ENCODE measurements at places on chromosomes 11 and 22.

- DNase-seq, result no peak
Observed at GRCh38 chr11:14930369-14930768, 38.3 kb upstream of the CYP2R1 start.

- DNase-seq, result no peak
Observed at GRCh38 chr11:69892237-69892985, 73.2 kb upstream of the FGF3 start.

GRCh38 chr11:1643146-1643690 is 13.6 kb downstream of the KRTAP5-5 start:
- no peak for DNase-seq

DNA sequence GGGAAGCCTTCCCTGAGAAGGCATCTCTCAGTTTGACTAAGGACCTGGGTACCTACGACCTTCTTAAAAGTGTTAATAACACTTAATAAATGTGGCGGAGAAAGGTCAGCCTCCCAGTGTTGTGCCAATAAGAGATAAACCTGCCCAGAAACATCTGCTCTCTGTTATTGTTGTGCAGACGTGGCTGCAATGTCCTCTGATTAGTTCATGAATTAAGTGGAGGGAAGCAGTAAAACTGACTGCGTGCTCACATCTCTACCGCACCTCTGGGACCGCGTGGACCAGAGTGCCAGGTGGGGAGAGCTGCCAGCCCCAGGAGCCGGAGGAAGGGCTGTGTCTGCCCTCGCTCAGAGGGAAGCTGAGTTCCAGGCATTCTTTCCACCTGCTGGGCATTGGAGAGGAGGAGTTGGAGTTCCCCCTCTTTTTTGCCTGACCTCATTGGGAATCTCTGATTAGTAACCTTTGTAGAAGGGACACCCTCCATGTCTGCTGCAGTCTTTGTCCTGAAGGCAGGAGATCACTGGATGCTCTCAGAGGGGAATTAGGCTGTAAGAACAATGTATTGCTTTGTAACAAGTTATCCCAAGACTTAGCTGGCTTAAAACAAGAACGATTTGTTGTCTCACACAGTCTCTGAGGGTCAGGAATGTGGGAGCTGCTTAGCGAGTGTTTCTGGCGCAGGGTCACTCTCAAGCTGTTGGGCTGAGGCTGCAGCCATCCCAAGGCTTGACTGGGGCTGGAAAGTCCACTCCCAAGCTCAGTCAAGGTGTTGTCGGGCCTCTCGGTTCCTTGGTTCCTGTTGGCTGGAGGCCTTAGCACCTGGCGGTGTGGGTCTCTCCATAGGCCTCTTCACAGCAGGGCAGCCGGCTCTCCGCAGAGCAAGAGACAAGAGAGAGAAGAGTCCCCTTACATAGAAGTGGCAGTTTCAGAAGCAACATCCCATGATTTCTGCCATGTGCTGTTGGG is 247.6 kb upstream of the TBCEL start:
- DNase-seq, result no peak

- DNase-seq, result no peak
Observed at GRCh38 chr11:269146-269890, 8.9 kb upstream of the NLRP6 start.

- peak; percentile 58 for DNase-seq
Observed at GRCh38 chr22:23401111-23401909, 178.8 kb downstream of the IGLL1 start.

DNA sequence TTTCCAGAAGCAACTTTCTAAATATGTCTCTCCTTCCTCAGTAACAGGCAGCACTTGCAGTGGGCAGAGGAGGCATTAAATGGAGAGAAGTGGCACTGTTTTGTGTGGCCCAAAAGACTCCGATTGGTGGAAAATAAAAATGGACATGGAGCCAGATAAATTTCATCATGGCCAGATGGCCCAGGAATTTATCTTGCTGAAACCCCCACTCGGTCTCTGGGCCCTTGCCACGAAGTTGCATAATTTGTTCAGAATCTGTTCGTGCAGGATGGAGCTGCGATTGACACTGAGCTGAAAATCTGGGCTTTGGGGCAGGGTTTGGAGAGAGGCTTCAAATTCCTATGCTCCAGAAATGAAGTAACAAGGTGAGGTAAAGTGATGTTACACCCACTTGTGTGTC is 65.5 kb downstream of the C11orf91 start:
- no peak for DNase-seq

DNA sequence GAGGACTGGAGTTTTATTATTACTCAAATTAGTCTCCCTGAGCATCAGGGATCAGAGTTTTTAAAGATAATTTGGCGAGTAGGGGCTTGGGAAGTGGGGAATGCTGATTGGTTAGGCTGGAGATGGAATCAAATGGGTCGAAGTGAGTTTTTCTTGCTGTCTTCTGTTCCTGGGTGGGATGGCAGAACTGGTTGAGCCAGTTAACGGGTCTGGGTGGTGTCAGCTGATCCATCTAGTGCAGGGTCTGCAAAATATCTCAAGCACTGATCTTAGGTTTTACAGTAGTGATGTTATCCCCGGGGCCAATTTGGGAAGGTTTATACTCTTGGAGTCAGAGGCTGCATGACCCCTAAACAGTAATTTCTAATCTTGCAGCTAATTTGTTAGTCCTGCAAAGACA is 1.1 kb downstream of the OR5A2 start:
- no peak for DNase-seq

DNA sequence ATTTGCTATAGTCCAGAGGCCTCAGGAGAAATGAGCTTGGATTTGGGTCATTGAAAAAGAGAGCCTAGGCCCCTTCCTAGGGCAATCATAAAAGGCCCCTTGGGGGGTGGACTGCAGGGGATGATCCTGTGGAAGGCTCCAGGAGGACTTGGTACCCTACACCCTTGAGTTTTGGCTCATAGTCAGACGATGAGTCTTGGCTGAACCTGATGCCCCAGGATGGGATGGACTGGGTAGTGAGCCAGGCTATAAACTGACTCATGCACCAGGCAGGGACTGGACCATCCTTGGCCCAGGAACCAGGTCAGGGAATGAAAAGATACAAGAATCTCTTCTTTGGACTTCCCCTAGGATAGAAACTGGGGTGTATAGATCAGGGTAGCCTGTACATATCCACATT is 54.2 kb downstream of the NAV2 start:
- DNase-seq, result no peak

- no peak for DNase-seq
Observed at GRCh38 chr11:120318906-120319305, 6.2 kb upstream of the TLCD5 start.

GRCh38 chr11:77039491-77040400 is 5.5 kb downstream of the B3GNT6 start:
- no peak for DNase-seq

- no peak for DNase-seq
Observed at GRCh38 chr11:23632293-23632692, 772.0 kb upstream of the CCDC179 start.

GRCh38 chr11:73141309-73142127 is 600 bp downstream of the FCHSD2 start:
- peak; percentile 60 for DNase-seq

DNA sequence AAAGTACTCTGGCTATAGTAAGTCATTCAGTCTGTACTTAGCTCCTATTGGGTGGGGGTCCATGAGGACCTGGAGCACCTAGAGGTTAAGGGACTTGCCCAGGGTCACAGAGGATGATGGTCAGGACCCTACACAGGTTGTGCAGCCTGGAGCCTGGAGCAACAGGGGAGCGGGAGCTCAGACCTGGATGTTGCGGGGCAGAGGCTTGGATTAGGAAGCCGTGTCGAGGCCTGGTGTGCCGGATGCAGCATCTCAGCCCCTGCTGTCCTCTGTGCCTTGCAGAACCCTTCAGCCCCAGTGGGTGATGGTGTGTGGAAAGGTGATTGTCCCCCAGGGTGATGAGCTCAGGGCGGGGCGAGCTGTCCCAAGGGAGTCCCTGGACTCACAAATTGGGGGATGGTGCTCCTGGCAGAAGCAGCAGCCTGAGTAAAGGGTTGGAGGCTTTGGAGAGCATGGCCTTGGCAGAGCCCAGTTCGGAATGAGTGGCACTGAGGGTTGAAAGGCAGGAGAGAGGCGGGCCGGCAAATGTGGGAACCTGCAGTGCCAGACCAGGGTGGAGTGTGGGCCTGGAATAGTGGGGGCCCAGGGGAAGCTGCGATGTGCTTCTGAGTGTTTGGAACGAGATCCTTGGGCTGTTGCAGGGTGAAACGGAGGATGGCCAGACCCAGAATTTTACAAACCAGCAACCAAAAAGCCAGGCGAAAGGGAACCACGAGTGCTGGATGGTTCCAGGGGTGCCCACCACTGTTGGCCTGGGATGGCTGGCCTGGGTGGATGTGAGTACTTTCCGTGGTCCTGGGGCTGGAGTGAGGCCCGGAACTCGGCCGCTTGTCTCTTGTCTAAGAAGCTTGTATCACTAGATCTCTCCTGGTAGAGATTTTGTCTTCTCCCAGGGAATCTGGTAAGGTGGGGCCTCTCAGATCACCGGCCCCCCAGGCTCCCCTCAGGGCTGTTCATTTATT is 2.9 kb downstream of the TPCN2 start:
- no peak for DNase-seq

- no peak for DNase-seq
Observed at GRCh38 chr22:44130076-44130711, 50.5 kb upstream of the PARVG start.

DNA sequence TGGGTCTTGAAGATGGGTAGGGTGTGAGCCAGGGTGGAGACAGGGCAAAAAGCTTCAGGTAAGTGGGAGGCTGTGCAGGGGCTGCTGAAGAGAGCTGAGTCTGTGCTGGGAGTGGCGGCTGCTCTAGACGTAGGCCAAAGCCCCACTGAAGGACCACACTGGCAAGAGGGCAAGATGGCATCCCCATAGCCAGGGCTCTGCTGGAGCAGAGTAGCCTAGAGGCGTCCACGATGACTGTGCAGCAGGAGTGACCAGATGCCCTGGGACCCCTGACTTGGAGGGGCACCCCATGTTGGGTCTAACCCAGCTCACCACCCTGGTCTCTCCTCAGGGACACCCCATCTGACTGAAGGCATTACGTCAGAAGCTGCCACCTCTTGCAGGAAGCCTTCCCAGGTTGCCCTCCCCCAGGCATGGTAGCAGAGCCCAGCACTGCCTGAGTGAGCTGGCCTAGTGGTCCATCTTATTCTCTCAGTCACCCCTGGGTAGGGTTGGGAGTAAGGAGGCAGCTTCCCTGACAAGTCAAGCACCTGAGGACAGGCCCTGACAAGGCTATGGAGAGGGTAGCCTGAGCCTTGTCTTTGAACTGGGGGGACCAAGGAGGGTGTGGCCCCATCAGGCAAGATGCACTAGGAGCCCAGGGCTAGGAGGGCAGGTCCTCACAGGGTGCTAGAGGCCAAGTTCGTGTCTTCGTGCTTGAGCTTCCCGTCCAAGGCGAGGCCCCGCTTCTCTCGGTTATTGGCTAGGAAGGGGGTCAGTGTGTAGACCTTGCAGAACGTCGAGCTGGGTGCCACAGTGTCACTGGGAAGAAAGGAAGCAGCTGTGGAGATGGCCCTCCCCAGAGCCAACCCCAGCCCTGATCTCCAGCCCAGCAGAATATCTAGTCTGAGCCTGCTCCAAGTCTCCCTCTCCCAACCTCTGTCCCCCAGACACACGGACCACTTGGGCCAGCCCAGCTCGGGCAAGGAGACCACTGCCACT is 33.1 kb downstream of the TPBGL start:
- no peak for DNase-seq

GRCh38 chr22:26822313-26822712 is 164.9 kb downstream of the MIAT start:
- DNase-seq, result no peak

GRCh38 chr22:30371981-30372380 is 15.2 kb downstream of the CCDC157 start:
- no peak for DNase-seq

GRCh38 chr11:7525424-7525823 is 11.6 kb downstream of the PPFIBP2 start:
- DNase-seq, result no peak

GRCh38 chr11:46673713-46674462 is 26.5 kb downstream of the ARHGAP1 start:
- no peak for DNase-seq

GRCh38 chr11:9203691-9204311 is 61.3 kb downstream of the DENND5A start:
- no peak for DNase-seq

DNA sequence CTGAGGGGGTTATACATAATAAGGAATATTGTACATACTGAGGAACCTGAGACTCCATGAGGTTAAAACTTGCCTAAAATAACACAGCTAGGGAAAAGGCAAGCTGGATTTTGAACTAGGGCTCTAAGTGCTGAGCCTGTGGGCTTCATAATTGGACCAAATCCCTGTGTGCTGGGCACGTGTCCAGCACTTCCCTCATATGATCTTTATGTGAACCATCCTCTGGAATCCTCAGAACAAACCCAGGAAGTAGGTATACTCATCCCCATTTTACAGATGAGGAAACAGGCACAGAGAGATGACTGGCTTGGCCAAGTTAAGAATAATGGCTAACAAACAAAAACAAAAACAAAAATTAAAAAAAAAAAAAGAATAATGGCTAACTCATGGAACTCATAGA is 14.9 kb downstream of the RTN4RL2 start:
- DNase-seq, result no peak

GRCh38 chr11:64448599-64449380 is 89.8 kb downstream of the RPS6KA4 start:
- peak; percentile 60 for DNase-seq

DNA sequence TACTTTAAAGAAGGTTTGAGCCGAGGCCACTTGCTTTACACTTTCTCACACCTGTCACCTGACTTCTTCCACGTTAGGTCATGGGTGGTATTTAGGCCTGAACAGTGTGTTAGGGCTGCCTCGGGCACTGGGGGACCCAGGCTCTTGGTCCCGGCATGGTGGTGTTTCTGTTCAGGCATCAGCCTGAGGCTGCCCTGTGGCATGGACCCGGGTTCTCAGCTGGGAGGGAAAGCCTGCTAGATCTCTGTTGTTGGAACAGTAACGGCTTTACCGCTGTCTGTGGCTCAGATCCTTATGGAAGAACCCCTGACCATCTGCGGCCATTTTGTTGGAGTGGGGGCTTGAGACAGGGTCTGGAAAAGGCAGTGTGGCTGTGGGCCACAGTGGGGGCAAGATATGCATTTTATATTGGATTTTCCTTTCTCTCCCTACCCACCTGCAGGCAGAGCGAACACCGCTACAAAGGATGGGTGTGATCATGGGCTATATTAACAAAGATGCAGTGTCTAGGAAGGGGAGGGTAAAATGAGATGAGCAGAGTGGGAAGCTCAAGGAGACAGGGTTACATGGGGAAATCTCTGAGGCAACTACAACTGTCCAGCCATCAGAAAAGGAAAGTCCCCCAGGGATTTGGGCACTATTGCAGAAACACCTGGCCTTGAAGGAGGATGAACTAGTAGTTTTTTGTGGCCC is 1.6 kb upstream of the KCNJ11 start:
- no peak for DNase-seq

GRCh38 chr11:66489636-66490035 is 9.4 kb downstream of the DPP3 start:
- no peak for DNase-seq
